Nasal cavity respiratory epithelium epithelial cell of viscerocranial mucosa (primary cell): ENCODE measurements at places on chromosomes 11 and 22. TPM values are rescaled to one million over a fixed set of nuclear protein-coding genes. Genes with fewer than 3 reads are reported as not detected.

SIDT2 gene
- total RNA-seq, result 8.2 and 18.6 TPM in 2 replicates

TMPRSS13 gene
- total RNA-seq, result 3.6 and 6.8 TPM in 2 replicates

LRRC56 gene
- 0.34 and 1.4 TPM in 2 replicates for total RNA-seq

APOL3 gene
- 2.8 TPM in 1 of 2 replicates, not detected in the other for total RNA-seq

NPAS4 gene
- not detected in 2 replicates for total RNA-seq

OR5A1 gene
- not detected in 2 replicates for total RNA-seq

C11orf97 gene
- not detected in 2 replicates for total RNA-seq

ACO2 gene
- 82.4 and 122 TPM in 2 replicates for total RNA-seq

VSTM5 gene
- total RNA-seq, result under 0.01 and 0.43 TPM in 2 replicates

SPTBN2 gene
- 60.5 and 130 TPM in 2 replicates for total RNA-seq

RBMXL2 gene
- not detected in 2 replicates for total RNA-seq

DBX1 gene
- total RNA-seq, result not detected in 2 replicates

SC5D gene
- 89.3 and 105 TPM in 2 replicates for total RNA-seq

EMID1 gene
- under 0.01 and 0.21 TPM in 2 replicates for total RNA-seq

CABP7 gene
- total RNA-seq, result not detected in 2 replicates

YPEL4 gene
- under 0.01 and 0.07 TPM in 2 replicates for total RNA-seq

CAPN5 gene
- 2.1 and 3.3 TPM in 2 replicates for total RNA-seq

TYR gene
- not detected in 2 replicates for total RNA-seq

A4GALT gene
- total RNA-seq, result 13.3 and 57.2 TPM in 2 replicates

FGF19 gene
- total RNA-seq, result under 0.01 TPM in 1 of 2 replicates, not detected in the other

C11orf16 gene
- not detected in 2 replicates for total RNA-seq

GVQW3 gene
- under 0.01 and 0.57 TPM in 2 replicates for total RNA-seq

ALDH3B1 gene
- 1.0 and 3.0 TPM in 2 replicates for total RNA-seq

NELL1 gene
- total RNA-seq, result not detected in 2 replicates

IGF2 gene
- 0.07 and 0.34 TPM in 2 replicates for total RNA-seq

ANO1 gene
- 9.6 and 38.4 TPM in 2 replicates for total RNA-seq

LYVE1 gene
- total RNA-seq, result not detected in 2 replicates

PLAAT5 gene
- not detected in 2 replicates for total RNA-seq
